ENCODE measurements at places on chromosomes 5 and 9.

DNA sequence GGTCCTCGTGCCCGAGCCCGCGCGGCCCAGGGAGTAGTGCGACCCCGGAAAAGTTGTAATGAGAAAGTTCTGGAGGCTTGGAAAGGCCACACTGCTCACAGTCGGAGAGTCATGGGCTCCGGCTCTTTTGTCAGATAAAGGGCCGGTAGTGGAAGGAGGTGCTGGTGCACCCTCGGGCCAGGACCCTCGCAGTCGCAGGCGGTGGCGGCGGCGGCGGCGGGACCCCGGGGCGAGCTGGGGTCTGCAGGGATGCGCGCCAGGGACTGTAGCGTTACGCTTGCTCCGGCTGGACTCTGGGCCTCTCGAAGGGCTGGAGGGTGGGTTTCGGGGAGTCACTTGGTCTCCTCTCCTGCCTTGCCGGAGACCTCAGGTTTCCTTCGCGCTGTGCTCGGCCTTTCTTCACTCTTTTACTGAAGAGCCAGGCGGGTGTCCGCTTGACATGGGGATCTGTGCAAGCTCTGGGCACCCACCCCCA is 1.5 kb downstream of the RORB start:
- no peak for DNase-seq

DNA sequence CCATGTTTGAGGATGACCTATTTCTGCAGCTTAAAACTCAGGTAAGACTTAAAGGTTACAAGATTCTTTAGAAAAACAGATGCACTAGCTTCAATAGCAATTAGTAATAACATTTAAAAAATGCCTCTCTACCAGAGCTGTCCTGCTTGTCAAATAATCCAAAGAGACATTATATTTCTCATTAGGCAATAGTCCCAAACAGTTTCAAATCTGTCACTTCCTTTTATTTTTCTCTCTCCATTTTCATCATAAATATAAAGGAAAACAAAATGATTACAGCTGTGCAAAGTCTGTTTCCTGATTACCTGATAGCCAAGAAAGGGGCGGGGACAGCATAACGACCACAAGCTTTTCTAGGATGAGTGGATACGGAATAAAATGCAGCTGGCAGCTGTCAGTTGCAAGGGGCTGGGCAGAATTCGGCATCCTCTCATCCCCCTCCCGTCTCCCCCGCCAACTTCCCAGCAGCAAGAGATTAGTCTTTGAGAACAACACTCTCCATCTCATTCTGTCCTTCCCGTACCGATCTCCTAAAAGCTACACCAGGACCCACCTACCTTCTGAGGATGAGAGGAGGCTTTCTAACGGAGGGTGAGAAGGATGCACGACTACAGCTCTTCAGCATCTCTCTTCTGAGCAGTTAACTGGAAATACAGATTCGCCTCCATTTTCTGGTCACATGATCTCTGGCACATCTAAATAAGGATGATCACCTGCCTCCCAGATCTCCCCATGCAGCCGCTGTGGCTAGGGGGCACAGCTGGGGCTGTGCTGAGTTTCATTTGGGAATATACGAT is 72.5 kb upstream of the PCA3 start:
- DNase-seq = peak; percentile 48

DNA sequence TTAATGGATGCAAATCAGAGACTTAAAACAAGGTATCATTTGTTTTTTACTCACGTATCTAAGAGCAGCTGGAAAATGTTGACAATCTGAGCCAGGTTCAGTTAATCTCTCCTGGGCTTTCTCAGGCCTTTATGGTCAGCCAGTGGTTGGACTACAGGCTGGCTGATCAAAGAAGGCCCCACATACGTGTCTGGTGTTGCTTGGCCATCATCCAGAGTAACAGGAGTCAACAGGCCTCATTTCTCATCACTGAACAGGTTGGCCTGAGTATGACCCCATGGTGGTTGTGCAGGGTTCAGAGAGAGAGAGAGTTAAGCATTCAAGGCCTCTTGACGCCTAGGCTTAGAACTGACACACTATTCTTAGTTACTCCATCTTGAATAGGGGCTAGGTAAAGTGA is 97.0 kb upstream of the VLDLR start:
- DNase-seq = no peak

- no peak for DNase-seq
These were observed 16.6 kb downstream of the SQSTM1 start for GRCh38 chr5:179837076-179838011.

DNA sequence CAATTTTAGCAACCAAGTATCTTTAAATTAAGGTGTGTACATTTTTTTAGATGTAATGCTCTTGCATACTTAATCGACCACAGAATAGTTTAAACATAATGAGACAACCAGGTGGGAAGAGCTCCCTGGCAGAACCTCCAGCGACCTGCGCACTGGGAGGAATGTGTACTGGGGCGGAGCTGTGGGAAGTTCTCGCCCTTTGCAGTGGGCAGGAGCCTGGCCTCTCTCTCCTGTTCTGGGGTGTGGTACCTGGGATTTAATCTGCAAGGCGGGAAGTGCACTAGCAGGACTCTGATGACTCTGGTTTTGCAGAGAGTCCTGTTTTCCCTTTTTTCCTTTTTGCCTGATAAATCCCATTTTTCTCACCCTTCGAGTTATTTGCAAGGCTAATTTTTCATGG is 150.7 kb downstream of the SLC28A3 start:
- no peak for DNase-seq

- DNase-seq = no peak
These were observed 706.6 kb upstream of the RGMB start for GRCh38 chr5:98066910-98067309.

DNA sequence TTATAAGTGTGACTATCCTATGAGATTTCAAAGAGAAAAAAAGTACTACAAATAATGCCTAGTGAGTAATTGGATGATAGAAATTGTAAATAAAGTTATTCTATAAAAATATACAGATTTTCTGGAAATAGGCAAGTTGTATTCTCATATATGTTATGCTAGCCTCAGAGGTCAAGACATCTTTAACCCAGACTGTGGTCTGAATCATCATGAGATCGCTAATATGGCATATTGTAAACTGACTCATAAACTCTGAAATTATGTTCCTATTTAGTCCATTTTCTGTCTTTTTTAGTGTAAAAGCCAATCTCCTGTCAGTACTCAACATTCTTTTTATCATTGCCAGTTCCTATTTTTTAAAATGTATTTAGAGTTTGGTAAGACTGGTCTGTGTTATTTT is 14.2 kb downstream of the LOX start:
- no peak for DNase-seq

- DNase-seq = no peak
These were observed 9.4 kb upstream of the CCL28 start for GRCh38 chr5:43421450-43422133.

DNA sequence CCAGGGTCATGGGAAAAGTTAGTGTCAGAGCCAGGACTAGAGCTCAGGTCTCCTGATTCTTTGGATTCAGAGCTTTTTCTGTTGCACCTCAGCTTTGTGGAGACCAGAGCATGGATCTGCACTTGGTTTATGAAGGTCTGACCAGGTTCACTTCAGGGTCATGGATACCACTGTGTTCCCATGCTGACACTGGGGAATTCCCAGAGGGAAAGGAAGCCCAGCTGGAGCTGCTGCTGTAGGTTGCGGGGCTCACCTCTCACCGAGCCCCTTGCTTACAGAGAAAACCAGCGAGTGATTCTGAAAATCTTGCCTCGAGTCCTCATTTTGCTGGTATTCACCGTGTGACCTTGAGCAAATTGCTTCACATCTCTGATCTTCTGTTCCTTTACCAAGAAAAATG is 83.0 kb downstream of the RGS3 start:
- no peak for DNase-seq

DNA sequence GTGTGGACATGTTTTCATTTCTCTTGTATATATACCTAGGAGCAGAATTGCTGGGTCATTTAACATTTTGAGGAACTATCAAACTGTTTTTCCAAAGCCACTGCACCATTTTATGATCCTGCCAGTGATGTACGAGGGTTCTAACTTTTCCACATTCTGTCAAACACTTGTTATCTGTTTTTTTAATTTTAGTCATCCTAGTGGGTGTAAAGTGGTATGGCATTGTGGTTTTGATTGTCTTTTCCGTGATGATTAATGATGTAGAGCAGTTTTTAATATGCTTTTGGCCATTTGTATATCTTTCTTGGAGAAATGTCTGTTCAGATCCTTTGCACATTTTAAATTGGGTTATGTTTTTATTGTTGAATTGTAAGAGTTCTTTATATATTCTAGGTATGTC is 107.0 kb downstream of the MELK start:
- DNase-seq = no peak

DNA sequence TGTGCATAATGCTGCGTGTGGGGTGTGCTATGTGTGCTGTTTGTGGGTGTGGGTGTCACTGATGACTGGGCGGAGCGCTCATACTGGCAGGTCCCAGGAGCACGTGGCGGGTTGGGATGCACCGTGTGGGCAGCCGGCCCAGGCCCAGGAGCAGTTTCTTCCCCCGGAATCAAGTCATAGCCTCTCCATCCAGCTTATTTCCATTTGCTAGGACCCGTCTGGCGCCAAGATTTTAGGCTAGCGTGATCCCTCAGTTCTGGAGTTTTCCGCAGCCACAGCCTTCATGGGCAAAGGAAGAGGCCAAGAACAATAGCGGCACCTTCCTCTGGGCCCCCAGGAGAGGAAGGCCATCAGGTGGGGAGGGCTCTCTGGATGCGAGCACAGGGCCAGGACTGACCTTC is 43.3 kb upstream of the NEURL1B start:
- DNase-seq = no peak

DNA sequence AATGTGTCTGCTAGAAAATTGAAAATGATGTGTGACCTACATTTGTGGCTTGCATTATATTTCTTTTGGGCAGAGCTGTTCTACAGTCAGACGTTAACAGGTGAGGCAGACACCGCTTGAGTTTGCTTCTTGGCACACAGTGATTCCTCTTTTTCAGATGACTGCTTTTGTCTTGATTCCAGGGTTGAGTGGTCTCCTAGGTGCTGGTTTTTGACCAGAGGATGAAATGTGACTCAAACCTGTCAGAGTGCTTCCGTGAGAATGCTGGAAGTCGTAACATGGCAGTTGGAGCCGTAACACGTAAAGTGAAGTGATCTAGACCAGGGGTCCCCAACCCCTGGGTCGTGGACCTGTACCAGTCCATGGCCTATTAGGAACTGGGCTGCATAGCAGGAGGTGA is 28.3 kb upstream of the NDFIP1 start:
- no peak for DNase-seq

GRCh38 chr5:32000731-32001130 is 173.4 kb downstream of the GOLPH3 start:
- no peak for DNase-seq

DNA sequence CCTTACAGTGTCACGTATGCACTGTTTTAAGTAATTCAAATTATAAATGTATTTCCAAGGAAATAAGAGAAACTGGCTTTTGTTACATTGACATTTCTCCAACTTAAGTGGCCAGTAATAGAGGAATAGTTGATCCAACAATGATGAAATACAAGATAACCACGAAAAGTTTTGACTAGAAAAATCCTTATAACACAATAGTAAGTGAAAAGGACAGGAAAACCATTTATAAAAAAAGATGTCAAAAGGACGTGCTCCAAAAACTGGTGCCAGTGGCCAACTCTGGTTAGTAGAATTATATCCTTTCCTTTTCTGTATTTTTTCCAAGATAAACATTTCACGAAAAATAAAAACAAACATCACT is 210.9 kb downstream of the GAPVD1 start:
- no peak for DNase-seq

GRCh38 chr9:26723486-26723885 is 169.1 kb downstream of the CAAP1 start:
- no peak for DNase-seq

DNA sequence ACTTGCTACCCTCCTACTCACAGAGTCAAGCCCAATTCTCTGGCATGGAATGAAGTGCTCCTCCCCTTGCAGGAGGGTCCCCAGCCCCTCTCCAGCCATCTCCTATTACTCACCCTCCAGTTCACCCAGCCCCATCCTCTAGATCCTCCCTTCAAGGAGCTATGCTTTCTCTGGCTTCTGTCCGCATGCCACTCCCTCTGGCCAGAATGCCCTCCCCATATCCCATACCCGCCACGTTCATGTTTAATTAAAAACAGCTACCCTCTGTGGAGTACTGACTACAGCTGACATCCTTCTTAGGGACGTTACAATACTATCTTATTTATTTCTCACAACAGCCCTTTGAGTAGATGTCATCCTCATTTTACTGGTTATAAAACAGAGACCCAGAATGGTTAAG is 3.0 kb downstream of the F2R start:
- no peak for DNase-seq

DNA sequence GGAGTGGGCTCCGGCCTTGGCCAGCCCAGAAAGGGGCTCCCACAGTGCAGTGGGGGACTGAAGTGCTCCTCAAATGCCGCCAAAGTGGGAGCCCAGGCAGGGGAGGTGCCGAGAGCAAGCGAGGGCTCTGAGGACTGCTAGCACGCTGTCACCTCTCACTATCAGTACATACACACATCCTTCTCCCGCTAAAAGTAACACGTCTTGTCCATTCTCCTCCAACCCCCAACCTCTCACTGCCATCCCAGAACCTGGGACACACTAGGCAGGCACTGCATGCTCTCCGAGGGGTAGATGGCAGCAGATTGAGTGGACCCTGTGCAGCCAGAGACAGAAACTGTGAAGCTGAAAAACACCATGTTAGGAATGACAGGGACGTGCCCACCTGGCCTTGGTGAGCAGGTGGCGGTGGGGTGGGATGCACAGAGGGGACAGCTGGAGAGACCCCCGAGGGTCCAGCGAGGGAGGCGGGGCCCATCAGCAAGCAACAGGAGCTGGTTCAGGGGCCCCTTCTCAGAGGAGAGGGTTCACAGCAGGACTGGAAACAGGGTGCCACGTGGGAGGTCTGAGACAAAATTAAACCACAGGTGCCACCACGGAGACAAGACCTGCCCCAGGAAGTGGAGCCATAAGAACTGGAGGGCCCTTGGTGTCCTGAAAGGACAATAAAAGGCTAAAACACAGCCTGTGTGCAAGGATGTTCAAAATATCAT is 16.9 kb downstream of the SEMA4D start:
- DNase-seq = no peak

DNA sequence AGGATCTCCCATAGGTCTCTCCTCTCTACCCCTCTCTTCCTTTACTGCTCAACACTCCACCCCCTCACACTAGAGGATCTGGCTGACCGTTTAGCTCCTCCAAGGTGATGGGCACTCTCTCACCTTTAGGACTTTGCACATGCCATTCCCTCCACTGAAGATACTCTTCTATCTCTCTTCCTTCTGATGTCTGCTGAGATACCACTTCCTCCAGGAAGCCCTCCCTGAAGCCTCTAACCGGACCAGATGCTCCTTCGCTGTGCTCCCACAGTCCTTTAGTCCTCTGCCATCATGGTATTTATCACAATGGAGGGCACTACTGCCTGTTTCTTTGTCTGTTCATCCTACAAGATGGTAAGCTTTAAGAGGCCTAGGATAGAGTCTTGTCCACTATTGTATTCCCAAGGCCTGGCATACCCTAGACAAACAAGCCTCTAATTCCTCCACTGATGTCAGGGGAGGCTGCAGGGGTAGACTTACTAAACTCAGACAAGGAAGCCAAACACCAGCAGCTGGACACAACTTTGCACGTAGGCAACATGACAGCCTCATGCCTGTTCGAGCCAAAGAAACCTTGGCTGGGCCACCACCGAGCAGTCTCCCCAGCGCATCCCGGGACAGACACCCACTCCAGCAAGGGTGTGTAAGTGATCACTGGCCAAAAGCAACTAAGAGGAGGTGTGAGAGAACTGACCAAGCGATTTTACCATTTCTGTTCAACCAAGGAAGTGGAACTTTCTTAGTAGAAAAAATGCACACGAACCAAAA is 20.2 kb downstream of the ORM2 start:
- DNase-seq = no peak

GRCh38 chr5:135505973-135506372 is 29.8 kb downstream of the NEUROG1 start:
- DNase-seq = no peak
